SJCRH30 (cell line): ENCODE measurements at places on chromosomes 1 and 21. TPM values are rescaled to one million over a fixed set of nuclear protein-coding genes. Genes with fewer than 3 reads are reported as not detected.

DNA sequence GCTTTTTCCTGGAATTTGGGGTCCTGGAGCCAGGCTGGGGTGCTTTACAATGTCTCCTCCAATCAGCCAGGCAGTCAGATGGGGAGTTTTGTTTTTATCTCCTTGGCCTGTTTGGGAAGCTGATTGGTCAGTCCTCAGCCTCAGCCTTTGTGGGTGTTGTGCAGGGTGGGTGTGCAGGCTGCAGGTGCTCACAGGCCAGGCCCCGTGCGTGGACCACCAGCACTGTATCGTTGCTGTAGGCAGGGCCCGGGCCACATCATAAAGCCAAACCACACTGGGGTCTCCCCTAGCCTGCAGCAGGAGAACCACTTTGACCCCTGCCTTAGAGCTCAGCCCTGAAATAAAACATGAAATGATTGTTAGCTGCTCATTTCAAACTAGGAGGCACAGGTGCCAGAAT is 8.6 kb downstream of the PRDM16 start:
- no peak overlapping the region for H3K4me3 ChIP-seq
- H3K27me3 ChIP-seq, result peaks cover 27% of the 10 kb centered on the region
- H3K4me1 ChIP-seq, result peaks cover 3% of the 10 kb centered on the region; the same call in 1 of the 2 replicates

GRCh38 chr21:37415939-37416338 is 49.4 kb downstream of the DYRK1A start:
- H3K36me3 ChIP-seq, result no peaks in the 10 kb centered on the region
- H3K4me3 ChIP-seq, result no peak overlapping the region
- DNase-seq, result no peak
- H3K27ac ChIP-seq, result no peak overlapping the region
- no peaks in the 10 kb centered on the region for H3K27me3 ChIP-seq

GRCh38 chr1:75328691-75329090 is 194.5 kb downstream of the LHX8 start:
- H3K27ac ChIP-seq, result no peak overlapping the region
- H3K36me3 ChIP-seq, result no peaks in the 10 kb centered on the region
- H3K27me3 ChIP-seq, result no peaks in the 10 kb centered on the region; the same call in 1 of the 2 replicates
- H3K4me1 ChIP-seq, result no peaks in the 10 kb centered on the region
- no peak for DNase-seq

DNA sequence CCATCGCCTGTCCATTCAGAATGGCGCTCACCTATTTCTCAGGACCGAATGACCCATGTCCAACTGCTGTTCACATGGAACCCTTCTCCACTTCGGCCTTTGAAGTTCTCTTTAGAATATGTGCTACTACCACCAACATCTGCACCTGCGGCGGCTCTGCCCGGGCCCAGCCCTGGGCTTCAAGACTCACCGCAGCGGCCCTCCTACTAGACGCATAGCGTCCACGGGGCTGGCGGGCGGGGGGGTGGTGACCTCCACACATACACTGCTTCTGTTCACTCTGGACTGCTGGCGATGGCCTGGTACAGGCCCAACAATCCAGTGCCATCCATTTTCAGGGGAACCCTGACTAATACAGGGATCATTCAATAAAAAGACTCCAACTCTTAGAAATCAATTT is 394.2 kb downstream of the VAV3 start:
- no peaks in the 10 kb centered on the region for H3K4me1 ChIP-seq
- no peak for DNase-seq
- no peak overlapping the region for H3K4me3 ChIP-seq
- no peaks in the 10 kb centered on the region; the same call in 1 of the 2 replicates for H3K36me3 ChIP-seq

DNA sequence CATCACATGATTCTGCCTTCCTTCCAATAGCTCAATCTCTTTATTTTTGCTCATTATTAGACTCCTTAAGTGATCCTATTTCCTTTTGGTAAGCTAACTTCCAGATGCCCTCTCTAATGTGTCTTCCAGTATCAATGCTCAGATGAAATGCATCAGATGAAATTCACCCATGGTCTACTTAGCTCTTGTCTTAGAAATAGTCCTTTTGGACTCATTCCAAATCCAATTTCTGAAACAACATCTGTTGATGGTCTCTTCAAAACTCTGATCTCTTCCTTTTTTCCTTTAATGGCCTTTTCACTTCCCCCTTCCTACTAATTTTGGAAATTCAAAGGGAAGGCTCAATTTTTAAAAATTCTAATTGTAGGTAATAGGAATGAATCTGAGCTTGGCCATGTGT is 81.1 kb upstream of the GREM2 start:
- no peak overlapping the region for H3K27ac ChIP-seq
- no peaks in the 10 kb centered on the region for H3K36me3 ChIP-seq
- DNase-seq, result no peak

DNA sequence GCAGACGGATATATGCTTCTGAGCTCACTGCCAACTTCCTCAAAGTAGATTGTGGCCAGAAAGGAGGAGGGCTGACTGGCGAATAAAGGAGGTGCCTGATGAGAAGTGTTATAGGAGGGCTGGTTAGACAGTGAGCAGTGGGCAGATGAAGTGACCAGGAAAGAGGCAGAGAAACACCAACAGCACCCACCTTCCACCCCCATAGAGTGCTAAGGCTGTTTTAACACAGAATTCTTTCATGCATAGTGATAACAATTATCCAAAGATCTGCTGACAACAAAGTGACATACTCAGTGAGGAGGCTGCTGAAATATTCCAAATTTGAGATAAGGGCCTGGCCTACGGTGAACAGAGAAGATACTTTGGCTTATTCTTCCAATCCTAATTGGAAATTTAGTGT is 21.2 kb upstream of the MTR start:
- no peaks in the 10 kb centered on the region for H3K36me3 ChIP-seq
- no peak for DNase-seq
- no peak overlapping the region for H3K4me3 ChIP-seq
- no peaks in the 10 kb centered on the region for H3K27me3 ChIP-seq
- H3K27ac ChIP-seq, result no peak overlapping the region

DNA sequence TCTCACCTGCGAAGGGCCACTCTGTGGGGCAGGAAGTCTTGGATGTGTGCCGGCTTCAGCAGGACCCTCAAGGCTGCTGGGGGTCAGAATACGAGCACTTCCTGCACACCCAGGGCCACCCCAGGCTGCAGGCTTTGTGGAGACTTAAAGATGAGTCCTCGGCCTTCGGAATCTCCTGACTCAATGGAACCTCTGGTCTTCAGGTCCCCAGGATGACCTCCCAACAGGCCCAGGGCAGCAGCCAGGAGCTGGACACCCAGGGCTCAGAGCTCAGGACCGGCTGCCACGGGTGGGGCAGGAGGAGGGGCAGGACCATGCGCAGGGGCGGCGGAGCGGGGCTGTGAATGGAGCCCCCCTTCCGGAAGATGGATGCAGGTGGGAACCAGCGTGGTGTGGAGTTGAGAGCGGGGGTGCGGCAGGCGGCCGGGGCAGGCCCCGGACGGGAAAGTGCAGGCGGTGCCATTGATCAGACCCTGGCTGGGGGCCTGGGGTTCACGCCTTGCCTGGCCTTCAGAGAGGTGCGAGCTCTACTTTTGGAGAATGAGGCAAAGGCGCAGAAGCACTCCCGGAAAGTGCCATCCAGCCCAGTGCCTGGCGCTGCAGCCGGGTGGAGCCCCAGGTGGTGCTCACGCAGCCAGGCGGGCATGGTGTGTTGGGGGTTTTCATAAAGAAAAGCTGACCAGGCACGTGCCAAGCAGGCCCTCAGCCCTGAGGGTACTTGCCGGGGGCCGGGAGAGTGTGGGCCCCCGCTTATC is 10.4 kb downstream of the COL18A1 start:
- peaks cover 34% of the 10 kb centered on the region for H3K4me1 ChIP-seq
- H3K27me3 ChIP-seq, result no peaks in the 10 kb centered on the region
- H3K27ac ChIP-seq, result no peak overlapping the region

Gene PAQR6
- 1.2 and 1.7 TPM in 2 replicates for total RNA-seq

Gene DCDC2B
- not detected in 2 replicates for total RNA-seq

Gene BRDT
- total RNA-seq, result not detected in 2 replicates
